ENCODE measurements at places on chromosomes 7 and 10.

GRCh38 chr10:133010095-133010842, 67.9 kb upstream of the CFAP46 start:
- no peak for DNase-seq

DNA sequence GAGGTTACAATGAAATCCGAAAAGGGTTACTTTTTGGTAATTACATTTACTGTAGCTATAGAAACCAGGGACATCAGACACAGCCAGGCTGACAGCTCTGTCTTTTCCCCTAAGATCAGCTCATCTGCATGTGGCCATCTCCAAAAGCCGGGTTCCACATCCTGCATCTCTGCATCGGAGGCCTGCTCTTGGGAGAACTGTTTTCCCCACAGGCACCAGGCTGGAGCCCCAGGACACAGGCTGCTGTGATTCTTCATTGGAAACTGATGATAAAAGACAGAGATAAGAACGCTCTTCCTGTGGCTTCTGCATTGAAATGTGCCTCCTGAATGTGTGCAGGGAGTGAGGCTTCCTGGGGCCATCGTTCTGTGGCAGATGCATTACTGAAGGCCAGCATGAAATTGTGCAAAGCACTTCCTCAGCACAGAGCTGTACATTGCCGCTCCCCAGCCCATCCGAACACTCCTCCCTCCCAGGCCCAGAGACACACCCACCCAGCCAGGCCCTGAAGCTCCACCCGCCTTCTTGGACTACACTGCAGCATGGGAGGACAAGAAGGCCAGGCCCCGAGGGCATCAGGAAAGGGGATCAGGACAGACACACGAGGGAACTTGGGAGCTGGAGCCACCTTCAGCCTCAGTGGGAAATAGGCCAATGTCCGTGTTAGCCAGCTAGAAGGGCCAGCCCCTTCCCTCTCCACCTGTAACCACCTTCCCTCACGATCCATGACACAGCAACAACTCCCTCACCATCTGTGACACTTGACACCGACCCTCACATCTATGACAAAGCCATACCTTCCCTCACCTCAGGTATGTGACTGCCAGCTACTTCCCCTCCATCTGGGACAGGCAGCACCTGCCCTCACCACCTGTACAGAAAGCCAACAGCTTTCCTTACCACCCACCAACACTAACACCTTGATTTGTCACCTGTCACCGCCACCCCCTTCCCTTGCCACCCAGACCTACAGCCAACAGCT, 113.2 kb downstream of the GRID1 start:
- DNase-seq: no peak

GRCh38 chr10:77417806-77418640, 219.6 kb downstream of the KCNMA1 start:
- DNase-seq: no peak

DNA sequence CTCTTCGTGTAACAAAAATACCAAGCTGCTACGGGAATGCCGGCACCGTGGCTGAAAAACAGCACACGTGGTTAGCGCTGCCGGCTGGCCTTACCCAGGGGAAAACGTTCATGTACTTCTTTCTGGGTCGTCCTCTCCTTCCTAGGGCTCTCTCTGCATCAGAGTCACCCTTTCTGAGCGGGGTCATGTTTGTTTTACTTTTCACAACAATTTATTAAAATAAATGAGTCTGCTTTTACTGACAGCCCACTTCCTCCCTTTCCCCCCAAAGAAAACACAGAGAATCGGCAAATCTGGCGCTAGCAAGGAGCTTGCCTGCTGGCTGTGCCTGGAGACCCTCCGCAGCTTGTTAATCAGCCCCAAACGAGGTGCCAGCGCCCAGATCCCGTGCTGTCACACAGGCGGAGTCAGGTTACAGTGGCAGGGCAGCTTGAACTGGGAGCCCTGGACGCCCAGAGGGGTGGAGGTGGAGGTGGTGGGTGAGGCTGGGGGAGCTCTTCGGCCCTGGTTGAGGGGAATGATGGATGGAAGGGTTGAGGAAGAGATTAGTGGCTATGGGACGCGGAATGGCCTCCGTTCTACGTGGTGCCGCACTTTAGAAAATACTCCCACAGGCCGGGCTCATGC, 162.2 kb upstream of the TNS3 start:
- no peak for DNase-seq

- no peak for DNase-seq
These were observed 12.3 kb downstream of the UPP1 start for GRCh38 chr7:48101352-48101751.

- DNase-seq: peak; percentile 38
These were observed 228.1 kb upstream of the PFKP start for GRCh38 chr10:2839081-2839725.

DNA sequence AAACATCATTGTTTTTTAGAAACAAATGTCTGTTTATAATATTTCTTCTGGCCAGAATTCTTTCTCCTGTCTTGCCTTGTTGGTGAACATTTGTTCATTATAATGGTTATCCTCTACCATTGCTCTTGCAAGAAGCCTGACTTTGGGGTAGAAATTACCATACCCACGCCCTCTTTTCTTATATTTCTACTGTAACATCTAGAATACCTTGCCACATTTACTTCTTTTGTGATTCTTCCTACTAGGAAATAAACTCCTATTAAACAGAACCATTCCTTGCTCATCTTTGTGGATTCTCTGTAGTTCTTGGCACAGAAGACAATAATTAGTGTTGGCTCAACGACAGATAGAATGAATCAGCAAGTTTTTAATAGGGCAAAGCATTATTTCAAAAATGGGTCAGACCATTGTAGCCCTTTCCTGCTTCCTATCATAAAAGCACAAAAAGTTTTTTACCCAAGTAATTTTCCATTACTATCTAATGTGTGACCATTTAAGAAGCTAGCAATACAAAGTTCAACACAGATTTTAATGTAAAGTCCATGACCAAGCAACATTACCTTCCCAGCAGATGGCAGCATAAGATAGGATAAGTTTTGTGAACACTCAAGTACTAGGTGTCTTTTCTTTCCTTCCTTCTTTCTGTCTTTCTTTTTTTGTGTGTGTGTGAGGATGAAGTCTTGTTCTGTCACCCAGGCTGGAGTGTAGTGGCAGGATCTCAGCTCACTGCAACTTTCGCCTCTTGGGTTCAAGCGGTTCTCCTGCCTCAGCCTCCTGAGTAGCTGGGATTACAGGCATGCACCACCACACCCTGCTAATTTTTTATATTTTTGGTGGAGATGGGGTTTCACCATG, 270.4 kb downstream of the HGF start:
- DNase-seq: no peak

- no peak for DNase-seq
These were observed 751.8 kb downstream of the KCNMA1 start for GRCh38 chr10:76885816-76886215.

GRCh38 chr10:124763267-124763666, 19.1 kb upstream of the FAM53B start:
- DNase-seq: no peak

DNA sequence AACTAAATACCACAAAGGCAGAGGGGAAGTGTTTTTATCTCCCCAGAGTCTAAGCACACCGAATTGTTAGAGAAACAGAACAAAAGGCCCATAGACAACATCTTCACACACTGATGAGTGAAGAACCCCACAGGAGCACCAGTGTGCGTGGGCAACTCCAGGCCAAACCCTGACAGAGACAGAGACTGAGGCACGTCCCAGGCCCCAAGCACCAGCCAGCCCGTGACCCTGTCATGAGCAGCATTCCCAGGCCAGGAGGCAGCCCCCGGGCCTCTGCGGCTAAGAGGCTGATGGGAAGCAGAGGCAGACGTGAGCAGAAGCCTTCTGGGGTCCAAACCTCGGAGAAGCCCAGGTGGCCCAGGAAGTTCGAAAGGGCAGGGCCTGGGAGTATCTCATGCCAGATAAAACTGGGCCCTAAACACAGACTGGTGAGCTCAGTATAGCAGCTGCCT, 184.4 kb downstream of the TCERG1L start:
- no peak for DNase-seq

GRCh38 chr10:106741006-106741530, 423.4 kb downstream of the SORCS1 start:
- no peak for DNase-seq

DNA sequence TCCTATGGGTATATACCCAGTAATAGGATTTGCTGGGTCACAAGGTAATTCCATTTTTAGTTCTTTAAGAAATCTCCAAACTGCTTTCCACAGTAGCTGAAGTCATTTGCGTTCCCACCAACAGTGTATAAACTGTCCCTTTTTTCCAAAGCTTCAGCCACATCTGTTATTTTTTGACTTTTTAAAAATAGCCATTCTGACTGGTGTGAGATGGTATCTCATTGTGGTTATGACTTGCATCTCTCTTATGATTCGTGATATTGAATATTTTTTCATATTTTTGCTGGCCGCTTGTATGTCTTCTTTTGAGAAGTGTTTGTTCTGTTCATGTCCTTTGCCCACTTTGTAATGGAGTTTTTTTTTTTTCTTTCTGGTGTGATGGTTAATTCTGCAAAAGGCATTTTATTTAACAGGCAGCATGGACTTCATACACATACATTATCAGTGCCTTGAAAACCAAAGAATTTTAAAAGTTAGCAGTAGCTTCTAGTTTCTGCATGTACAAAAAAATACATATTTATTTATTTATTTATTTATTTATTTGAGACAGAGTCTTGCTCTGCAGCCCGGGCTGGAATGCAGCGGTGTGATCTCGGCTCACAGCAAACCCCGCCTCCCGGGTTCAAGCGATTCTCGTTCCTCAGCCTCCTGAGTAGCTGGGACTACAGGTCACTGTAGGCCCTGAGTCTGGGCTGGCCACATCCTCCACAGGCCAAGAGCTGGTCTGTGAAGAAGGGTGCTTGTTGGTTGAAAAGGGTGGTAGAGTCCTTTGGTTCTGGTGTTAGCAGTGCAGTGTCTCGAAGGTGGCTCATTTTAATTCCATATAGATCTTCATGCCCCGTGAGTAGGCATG, 32.3 kb downstream of the AGR3 start:
- no peak for DNase-seq

- no peak for DNase-seq
These were observed 84.0 kb downstream of the ADARB2 start for GRCh38 chr10:1653321-1653720.

- DNase-seq: no peak
These were observed 167.7 kb downstream of the PKD1L1 start for GRCh38 chr7:47780555-47780954.

DNA sequence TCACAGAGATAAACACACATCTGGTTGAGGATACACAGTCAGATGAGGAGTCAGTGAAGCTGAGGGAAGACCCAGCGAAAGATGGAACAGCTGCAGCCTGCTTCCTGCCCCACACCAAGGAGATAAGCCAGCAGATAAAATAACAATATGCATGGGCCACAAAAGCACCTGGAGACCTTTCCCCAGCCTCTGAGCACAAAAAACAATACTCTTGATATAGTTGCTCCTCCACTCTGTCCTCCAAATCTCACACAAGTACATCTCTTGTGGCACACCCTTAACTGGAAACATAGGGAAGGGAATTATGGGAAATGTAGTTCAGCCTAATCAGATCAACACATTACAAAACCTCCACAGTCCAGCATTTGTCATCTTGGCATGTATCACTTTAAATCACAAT, 9.7 kb upstream of the FHIP2A start:
- no peak for DNase-seq

DNA sequence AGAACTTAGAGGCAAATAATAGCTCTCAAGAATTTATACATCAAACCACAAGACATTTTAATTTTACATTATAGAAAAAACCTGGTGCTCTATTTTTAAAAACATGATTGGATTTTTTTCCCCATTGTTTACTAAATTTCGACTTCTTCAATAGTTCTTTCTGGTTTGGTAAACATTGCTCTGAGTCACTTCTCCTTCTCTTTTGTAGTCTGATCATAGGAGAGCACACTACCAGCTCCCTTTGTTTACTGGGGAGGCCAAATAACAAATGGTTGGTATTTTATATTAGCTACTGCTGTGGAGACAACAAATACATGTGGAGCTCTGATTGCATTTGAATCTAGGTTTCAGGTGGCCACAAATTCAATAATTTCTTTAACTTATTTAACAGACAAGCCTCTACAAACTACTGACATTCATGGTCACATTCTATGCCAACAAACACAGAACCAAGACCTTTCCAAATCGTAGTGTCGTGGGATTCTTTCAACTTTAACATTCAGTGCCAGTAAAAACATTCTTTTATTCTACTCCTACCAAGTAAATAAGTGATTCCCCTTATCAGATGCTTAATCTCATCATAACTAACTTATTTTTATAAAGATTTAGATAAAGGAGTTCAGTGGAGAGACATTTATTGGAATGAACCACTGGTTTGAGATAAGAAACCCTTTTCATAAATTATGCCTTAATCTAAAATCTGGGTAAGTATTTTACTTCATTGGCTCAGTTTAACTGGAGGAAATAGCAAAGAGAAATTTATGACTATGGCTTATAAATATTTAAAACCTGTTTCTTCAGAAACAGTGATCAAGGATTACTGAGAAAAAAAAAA, 17.7 kb upstream of the FXYD4 start:
- no peak for DNase-seq

DNA sequence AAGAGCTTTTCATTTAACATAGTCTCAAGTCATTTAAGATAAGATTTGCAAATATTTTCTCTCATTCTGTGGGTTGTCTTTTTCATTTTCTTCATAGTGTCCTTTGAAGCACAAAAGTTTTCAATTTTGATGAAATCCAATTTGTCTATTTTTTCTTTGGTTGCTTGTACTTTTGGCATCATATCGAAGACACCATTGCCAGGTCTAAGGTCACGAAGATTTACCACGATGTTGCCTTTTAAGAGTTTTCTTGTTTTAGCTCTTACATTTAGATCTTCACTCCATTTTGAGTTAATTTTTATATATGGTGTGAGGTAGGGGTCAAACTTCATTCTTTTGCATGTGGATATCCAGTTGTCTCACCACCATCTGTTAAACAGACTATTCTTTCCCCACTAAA, 34.7 kb downstream of the TMEM270 start:
- DNase-seq: no peak

DNA sequence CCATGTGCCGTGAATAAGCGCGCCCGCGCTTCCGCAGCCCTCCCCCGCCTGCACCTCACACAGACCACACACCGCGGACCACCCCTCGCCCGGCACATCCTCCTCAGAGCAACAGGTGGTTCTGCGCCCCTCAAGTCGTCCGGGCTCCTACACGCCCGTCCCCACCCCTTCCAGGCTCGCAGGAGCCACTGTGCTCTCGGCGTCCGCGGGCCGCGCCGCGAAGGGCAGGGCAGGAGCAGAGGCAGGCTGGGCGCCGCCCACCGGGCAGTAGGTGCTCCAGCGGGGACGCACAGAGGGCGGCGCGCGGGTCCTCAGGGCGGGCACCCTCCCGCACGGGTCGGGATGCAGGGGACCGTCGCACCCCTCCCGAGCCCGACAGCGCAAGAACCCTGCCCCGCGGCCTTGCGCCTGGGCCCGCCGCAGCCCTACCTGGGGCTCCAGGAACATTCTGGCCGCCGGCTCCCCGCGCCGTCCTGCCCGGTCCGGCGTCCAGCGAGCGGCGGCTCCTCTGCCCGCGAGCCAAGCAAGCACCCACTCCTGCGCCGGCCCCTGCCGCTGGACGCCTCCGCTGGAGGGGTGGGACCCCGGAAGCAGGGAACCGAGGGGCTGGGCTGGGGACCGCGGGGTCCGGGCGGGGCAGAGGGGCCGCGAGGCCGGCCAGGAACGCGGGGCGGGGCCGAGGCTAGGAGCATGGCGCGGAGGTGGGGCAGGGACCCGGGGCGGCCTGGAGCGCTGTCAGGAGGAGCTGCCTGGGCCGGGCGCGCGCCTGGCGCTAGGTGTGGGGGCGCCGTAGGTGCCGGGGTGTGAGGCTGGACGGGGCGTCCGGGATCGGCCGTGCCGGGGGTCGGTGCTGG, 37.4 kb downstream of the RASGEF1A start:
- DNase-seq: no peak
